ENCODE measurements at places on chromosomes 4 and X. TPM values are rescaled to one million over a fixed set of nuclear protein-coding genes. Genes with fewer than 3 reads are reported as not detected.
A peak's percentile ranks its signal among the peaks of the same experiment; 100 is the strongest.

DNA sequence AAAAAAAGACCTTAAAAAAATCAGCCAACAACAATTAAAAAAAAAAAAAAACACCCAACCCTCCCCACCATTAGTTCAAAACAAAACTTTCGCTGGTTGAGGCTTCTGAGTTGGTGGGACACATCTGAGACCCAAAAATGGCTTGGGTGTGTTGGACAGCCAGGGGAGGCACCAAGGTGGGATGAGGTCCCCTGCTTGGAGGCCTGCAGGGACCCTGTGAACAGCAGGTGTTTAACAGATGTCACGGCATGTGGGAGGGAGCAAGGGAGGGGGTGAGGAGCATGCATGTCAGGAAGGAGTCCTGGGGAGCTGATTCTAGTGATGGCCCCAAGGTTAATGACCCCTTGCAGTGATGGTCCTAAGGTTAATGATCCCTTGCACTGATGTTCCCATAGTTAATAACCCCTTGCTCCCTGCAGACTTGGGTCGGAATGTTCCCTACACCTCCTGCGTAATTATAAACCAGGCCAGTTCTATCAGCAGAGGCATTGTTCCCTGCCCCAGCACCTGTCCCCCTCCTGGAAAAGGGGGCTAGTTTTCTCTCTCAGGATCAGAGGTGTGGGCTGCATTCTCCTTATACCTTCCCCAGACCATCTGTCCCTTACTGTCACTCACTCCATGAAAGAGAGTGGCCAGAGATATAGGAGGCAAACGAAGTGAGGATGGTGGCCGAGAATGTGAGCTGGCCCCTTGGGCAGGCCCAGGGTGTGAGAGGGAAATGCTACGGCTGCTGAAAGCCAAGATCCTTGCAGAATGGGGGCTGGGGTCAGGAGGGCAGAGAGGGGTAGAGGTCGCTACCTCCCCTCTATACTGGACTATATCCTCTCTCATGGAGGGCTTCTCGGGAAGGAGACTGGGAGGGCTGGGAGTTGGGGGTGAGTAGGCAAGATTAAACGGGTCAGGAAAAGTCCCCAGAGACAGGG, 2.3 kb upstream of the FOXP3 start:
- DNase-seq = no peak

SSX1 gene
- not detected for total RNA-seq

WNK3 gene
- total RNA-seq = 3.6 TPM

XG gene
- not detected for total RNA-seq

GRCh38 chr4:55248756-55249155, 97.3 kb upstream of the SRD5A3 start:
- no peak for DNase-seq

GRCh38 chrX:109720947-109721346, 12.1 kb downstream of the ACSL4 start:
- DNase-seq = no peak

DNA sequence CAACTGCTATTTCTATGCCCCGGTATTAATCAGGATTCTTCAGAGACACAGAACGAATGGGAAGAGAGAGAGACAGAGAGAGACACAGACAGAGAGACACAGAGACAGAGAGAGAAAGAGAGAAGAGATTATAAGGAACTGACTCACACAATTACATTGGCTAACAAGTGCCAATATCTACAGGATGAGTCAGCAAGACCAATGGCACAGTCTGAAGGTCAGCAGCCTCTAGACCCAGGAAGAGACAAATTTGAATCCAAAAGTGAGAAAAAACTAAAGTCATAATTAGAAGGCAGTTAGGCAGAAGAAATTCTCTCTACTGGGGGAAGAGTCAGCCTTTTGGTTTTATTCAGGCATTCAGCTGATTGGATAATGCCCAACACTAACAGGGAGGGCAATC, 187.3 kb downstream of the MAB21L2 start:
- DNase-seq = peak; percentile 53

- DNase-seq = no peak
Observed at GRCh38 chr4:138056541-138056940, 185.6 kb downstream of the SLC7A11 start.

DNA sequence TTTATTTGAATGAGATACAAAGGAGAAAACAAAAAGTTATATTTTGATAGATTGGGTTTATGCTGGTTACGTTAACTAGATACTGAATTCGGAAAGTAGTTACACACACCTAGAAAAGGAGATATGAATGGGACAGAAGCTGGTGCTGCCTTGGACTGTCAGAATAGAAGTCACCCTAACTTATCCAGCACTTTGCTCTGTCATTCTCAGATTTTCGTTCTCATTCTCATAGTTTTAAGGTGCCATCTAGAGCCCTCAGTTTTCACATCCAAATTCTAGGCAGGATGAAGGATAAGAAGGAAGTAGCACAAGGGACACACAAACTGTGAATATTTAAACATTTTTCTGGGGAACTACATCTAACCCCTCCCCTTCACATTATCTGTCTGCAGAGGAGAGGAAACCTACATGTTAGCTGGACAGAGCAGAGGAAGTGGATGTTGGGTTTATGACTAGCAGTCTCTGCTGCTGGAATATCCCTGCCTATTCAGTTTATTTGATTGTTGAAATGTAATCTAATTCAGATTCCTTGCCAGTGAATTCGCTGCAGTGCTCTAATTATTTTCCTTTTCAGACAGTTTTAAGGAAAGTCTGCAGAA, 521.9 kb downstream of the FAT4 start:
- DNase-seq = no peak

GRCh38 chrX:45400027-45400779, 199.5 kb upstream of the DIPK2B start:
- no peak for DNase-seq

CD38 gene
- total RNA-seq = 0.40 TPM

- no peak for DNase-seq
Observed at GRCh38 chr4:11616856-11617255, 188.2 kb upstream of the HS3ST1 start.

- no peak for DNase-seq
Observed at GRCh38 chr4:172794307-172794703, 374.3 kb upstream of the GALNT7 start.

DNA sequence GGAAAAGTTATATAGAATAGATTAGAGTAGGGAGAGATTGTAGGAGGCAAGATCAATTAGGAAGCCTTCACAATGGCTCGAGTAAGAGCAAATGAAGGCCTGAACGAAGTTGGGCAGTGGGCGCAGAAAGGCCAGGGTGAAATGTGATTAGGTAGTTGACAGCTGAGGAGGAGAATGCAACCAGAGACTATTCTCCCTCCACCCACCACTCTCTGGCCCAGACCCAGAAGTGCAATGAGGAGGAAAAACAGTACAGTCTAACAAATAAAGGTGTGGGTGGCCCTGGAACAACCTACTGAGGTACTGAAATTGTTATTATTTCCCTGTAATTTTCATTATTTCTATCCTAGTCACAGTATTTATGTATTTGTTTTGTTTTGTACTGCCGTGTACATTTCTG, 176.7 kb downstream of the SLC39A8 start:
- DNase-seq = no peak
